ENCODE measurements at places on chromosomes 6 and 20. TPM values are rescaled to one million over a fixed set of nuclear protein-coding genes. Genes with fewer than 3 reads are reported as not detected.
A peak's percentile ranks its signal among the peaks of the same experiment; 100 is the strongest.

Gene TXLNB
- 0.38 TPM for total RNA-seq

DNA sequence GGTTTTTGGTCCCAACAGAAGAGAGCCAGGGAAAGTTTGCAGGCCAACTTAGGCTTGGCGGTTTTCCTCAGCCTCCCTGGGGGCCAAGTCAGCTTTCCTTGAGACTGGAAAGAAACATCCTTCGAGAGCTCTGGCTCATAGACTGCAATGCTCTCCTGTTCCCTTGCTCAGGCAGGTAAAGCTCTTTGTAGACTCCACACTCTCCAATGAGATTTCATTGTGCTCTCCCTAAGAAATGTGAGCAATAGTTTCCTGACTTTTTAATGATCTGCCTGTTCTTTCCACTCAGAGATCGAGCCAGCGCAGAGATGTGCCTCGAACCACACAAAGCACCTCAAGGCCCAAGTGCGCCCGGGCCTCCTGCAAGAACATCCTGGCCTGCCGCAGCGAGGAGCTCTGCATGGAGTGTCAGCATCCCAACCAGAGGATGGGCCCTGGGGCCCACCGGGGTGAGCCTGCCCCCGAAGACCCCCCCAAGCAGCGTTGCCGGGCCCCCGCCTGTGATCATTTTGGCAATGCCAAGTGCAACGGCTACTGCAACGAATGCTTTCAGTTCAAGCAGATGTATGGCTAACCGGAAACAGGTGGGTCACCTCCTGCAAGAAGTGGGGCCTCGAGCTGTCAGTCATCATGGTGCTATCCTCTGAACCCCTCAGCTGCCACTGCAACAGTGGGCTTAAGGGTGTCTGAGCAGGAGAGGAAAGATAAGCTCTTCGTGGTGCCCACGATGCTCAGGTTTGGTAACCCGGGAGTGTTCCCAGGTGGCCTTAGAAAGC lies 13.9 kb downstream of the TNFAIP3 start:
- no peaks in the 10 kb centered on the region for H3K27me3 ChIP-seq
- H3K4me3 ChIP-seq: no peak overlapping the region
- DNase-seq: no peak
- H3K27ac ChIP-seq: peak overlapping the region; percentile 77
- peaks cover 70% of the 10 kb centered on the region for H3K4me1 ChIP-seq

Gene C2
- 0.61 TPM for total RNA-seq

Gene MAFB
- total RNA-seq: 0.40 TPM

GRCh38 chr20:41534842-41535241 lies 83.3 kb downstream of the CHD6 start:
- no peak overlapping the region for H3K4me3 ChIP-seq
- H3K27ac ChIP-seq: no peak overlapping the region
- peaks cover 14% of the 10 kb centered on the region for H3K36me3 ChIP-seq
- no peaks in the 10 kb centered on the region for H3K27me3 ChIP-seq
- DNase-seq: no peak

Gene BPIFA2
- not detected for total RNA-seq

DNA sequence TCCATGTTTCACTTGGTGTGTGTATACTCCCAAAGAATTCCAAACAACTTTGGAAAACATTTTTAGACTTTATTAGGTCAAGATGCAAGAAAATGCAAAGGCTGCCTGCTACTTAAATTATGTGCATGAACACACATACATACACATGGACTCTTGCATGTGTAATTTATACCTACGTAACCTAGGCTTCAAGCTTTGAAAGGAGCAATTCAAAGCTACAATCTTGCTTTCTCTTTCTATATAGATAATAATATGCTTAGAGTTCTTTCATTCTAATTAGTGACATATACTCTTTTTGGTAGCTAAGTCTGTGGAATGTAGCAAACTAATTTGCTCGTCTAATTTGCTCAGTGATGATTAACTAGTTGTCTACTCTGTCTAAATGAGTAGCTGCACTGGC lies 146.5 kb downstream of the EPHA7 start:
- no peaks in the 10 kb centered on the region for H3K4me1 ChIP-seq
- H3K27me3 ChIP-seq: no peaks in the 10 kb centered on the region
- H3K36me3 ChIP-seq: no peaks in the 10 kb centered on the region
- DNase-seq: no peak
- H3K4me3 ChIP-seq: no peak overlapping the region
- no peak overlapping the region for H3K27ac ChIP-seq

Gene HAO1
- total RNA-seq: not detected

DNA sequence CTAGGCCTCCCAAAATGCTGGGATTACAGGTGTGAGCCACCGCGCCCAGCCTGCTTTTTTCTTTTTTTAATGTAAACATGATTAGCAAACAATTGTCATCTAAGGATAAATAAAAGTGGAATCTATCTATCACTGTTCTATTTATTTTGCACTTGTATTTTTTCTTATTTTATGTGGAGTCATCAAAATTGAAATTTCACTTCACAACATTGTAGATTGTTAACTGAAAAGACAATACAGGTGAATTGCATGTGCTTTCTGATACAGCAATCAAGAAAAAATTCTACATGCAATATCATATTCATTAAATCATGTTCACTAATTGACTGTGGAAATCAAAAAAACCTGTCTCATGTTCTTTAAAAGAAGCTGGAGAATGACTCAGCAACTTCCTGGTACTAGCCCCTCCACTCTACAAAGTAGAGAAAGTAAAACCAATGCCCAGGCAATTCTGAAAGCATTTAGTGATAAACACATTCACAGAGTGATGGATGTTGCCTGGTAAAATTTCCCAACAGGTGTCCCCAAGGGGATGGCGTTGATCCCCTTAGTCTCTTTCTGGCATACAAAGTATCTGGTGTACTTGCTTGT lies 10.7 kb upstream of the RFX6 start:
- H3K36me3 ChIP-seq: no peaks in the 10 kb centered on the region
- H3K27ac ChIP-seq: no peak overlapping the region
- peaks cover 6% of the 10 kb centered on the region for H3K4me1 ChIP-seq
- H3K4me3 ChIP-seq: no peak overlapping the region

DNA sequence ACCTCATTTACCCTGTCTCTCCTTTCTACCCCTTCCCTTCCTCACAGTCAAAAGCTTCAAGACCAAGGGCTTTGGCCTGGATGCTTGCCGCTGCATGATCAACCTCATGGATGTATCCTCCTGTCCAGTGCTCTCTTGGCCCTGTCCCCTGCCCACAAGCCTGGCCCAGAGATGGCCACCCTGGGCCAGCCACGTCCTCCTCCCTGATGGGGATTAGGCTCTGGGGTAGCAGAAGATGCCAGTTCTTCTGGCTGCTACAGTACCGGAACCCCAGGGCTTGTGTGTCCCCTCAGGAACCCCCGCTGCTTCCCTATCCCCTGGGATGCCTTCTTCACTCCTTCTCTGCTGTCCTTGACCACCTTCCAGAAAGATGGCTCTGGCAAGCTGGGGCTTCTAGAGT lies 22.3 kb downstream of the CAPN11 start:
- H3K27ac ChIP-seq: no peak overlapping the region
- H3K4me1 ChIP-seq: peaks cover 22% of the 10 kb centered on the region
- no peak for DNase-seq
- H3K4me3 ChIP-seq: no peak overlapping the region
- H3K36me3 ChIP-seq: no peaks in the 10 kb centered on the region

Gene DXO
- 17.4 TPM for total RNA-seq

- no peak overlapping the region for H3K27ac ChIP-seq
- H3K36me3 ChIP-seq: no peaks in the 10 kb centered on the region
- no peak overlapping the region for H3K4me3 ChIP-seq
- DNase-seq: no peak
- H3K4me1 ChIP-seq: peaks cover 4% of the 10 kb centered on the region
Observed at GRCh38 chr6:1306133-1306532, 5.8 kb upstream of the FOXQ1 start.

DNA sequence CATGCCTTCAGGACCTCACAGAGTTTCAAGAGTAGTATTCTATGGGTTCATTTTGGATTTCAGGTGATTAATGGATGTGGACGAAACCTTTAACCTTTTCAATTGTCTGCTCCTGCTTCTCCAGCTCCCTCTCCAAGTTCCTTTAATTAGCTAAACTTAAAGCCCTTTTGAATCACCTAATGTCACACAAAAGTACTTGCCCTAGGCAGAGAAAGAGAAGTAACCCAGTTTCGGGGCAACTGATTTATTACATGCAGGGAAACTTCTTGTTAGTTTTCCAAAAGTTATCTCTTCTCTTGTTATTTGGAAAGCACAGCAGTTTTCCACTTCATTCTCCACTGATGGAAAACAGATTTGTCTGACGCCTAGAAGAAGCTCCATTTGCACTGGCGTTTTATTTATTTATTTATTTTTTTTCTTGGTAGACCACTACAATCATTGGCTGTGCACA lies 407.7 kb upstream of the JARID2 start:
- peaks cover 23% of the 10 kb centered on the region for H3K27me3 ChIP-seq
- H3K27ac ChIP-seq: no peak overlapping the region
- no peak for DNase-seq
- H3K36me3 ChIP-seq: no peaks in the 10 kb centered on the region
- no peak overlapping the region for H3K4me3 ChIP-seq
- H3K4me1 ChIP-seq: no peaks in the 10 kb centered on the region
